Occipital lobe (tissue), 3 donors: ENCODE measurements at places on chromosomes 12 and 14.
A peak's percentile ranks its signal among the peaks of the same experiment; 100 is the strongest.

- DNase-seq = no peak
Observed at GRCh38 chr14:56122301-56122700, 4.1 kb downstream of the PELI2 start.

- no peak for DNase-seq
Observed at GRCh38 chr14:100696590-100696989, 30.1 kb upstream of the DLK1 start.

DNA sequence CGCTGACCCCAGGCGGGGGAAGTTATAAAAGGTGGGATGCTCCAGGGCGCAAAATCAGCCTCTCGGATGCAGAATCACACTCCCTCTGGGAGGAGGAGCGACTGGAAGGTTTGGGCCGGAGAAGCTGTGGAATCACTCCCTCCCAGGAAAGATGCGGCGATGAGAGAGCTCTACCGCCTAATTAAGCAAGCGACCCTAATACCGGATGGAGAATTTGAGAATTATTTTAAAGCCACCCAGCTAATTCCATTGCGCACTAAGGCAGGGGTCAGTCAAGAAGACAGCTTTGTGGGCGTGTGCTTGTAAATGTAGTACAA lies 1.9 kb downstream of the COL2A1 start:
- DNase-seq = no peak

- DNase-seq = no peak
Observed at GRCh38 chr12:116879509-116880212, 1.6 kb downstream of the HRK start.

DNA sequence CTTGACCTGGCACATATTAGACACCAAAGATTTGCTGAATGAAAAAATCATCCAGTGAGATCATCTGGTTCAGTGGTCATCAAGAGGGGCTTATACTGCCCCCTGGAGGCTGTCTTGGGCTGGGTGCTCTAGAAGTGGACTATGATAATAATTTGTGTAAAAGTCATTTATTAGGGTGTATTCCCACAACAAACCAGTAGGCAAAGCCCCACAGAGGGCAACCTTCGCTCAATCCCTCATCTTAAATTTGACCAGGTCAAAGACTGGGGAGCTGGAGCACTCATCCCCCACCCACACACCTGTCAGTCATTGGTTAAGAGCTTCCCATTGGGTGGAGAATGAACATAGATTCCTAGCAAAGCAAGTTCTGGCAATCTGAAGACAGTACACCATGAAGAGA lies 20.0 kb upstream of the FICD start:
- DNase-seq = no peak

DNA sequence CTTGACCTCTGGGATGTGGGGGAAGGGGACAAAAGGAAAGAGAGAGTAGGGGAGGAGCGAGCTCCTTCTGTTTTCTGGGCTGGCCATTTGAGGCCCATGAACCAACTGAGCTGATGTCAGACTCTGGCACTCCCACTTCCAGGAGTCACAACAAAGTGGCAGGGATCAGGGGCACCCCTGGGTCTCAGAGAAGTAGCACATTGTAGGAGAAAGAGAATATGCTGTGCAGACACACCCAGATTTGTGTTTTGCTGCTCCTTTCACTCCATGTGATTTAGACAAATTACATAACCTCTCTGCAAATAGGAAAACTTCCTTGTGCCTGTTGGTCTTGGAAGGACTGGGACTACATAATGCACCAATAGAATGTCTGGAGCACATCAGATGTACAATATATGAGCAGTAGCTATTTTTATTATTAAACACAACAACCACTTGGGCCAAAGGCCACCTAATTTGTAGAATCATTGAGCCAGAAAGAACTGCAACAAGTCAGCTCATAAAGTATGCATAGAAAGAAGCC lies 265.5 kb downstream of the ZFP36L1 start:
- DNase-seq = no peak

GRCh38 chr12:123762715-123763052 lies 583 bp downstream of the DNAH10 start:
- no peak for DNase-seq

GRCh38 chr12:2168808-2169207 lies 116.0 kb downstream of the CACNA1C start:
- no peak for DNase-seq

GRCh38 chr12:132467511-132467910 lies 22.4 kb upstream of the FBRSL1 start:
- DNase-seq = no peak

GRCh38 chr12:62625228-62625627 lies 158.6 kb downstream of the MON2 start:
- no peak for DNase-seq

DNA sequence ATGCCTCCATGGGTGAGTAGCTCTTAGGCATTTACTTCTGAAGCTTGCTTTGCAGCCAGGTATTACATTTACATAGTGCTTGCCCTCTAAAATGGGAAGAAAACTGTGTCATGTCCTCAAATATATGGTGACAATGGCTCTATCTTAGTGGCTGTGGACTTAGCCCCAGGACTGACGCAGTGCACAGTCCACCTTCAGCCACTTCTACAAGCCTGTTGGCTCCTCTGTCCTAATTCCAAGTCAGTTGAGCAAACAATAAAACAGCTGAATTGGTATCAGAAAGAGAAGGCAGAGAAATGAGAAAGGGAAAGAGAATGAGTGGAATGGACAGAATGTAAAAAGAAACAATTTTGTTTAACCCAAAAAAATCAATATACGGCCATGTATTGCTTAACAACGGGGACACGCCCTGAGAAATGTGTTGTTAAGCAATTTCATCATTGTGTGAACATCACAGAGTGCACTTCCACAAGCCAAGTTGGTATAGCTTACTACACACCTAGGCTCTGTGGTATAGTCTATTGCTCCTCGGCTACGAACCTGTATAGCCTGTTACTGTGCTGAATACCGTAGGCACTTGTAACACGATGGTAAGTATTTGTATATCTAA lies 93.5 kb downstream of the GRIN2B start:
- DNase-seq = no peak

DNA sequence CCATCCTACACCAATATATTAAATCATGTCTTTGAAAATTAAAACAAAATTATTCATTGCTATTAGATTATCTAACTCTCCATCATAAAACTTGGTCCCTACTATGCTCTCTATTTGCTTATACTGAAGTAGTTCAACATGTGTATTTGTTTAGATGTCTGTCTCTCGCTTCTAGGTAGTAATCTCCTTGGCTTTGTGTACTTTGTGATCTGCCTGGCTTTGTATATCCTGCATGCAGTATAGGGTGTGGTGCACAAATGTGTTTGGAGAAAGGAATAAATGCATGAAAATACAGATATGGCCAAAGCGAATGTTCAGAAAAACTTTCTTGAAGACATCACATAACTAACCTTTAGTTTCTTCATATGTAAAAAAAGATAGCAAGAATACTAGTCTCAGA lies 246.6 kb upstream of the LRFN5 start:
- DNase-seq = no peak

- DNase-seq = no peak
Observed at GRCh38 chr12:46267575-46267824, 1.3 kb downstream of the SLC38A1 start.

DNA sequence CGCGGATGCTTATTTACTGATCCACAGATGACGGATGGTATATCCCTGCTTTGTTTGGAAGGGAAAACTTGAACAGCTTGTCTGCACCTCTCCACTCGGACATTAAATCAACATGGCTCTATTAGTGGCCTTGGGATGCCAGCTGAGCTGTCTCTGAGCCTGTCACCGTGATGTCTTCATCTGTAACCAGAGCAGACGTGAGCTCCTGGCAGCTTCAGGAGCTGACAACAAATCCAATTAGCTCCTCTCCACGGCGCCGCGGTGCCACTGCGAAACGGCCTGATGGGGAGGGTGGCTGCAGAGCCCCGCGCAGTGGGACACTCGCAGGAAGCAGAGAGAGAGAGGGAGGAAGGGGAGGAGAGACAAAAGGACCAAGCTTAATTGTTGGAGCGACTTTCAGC lies 112.3 kb downstream of the PAPOLA start:
- DNase-seq = no peak

GRCh38 chr14:23009939-23010726 lies at the start of gene C14orf93:
TSS of gene C14orf93 (minus strand) at chr14:23010143. CDS start at chr14:22999023, 11,120 bp downstream.
- peak; percentile 68 for DNase-seq

DNA sequence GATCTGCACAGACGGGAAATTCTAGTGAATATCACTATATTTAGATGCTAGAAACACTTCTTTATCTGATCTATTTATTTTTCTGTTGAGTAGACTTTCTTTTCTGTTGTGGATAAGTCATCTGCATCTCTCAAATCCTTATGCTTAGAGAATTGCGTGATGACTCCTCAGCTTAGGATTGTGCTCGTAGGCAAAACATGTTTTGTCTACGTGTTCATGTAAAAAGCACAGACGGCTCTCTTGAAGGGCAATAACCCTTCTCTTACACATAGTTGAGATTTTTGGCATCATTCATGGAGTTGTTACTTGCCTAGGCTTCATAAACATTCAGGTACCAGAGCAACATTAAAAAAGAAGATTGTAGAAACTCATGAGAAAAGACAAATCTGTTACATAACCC lies 18.6 kb downstream of the PPFIBP1 start:
- no peak for DNase-seq

GRCh38 chr12:120713861-120714482 lies 3.7 kb downstream of the UNC119B start:
- peak; percentile 47 for DNase-seq

GRCh38 chr12:25308756-25309155 lies 58.0 kb upstream of the KRAS start:
- no peak for DNase-seq

DNA sequence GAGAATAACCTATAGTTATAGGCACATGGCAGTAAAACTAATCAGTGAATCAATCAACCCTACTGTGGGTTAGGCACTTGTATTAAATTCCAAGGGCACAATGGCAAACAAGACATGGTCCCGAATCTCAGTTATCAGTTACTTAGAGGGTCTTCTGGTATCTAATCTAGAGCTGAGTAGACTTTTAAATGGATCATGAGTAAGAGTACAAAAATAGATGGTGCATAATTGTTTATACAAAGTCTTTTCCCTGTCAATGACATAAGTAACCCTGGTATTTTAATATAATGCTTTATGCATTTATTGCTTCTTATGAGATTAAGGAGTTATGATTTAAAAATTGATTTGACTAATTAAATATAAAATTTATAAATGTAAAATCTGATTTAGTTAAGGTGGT lies 23.0 kb upstream of the KCNJ8 start:
- DNase-seq = no peak

DNA sequence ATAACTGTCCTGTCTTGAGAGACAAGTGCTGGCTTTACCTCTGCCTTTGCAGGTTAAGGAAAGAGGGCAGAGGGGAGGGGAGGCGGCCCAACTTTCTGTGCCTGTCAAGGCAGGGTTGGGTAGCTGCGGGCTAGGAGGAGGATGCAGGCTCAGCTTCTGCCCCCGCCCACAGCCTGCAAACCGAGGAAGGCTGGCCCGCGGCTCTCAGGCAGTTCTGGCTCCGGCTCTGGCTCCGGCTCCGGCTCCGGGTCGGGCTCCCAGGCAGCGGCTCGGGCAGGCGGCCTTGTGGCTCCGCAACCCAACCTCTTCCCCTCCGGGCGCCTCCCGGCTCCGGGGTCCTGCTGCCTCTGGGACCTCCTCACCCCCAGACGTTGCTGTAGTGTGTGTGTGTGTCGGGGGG lies 92.9 kb downstream of the TMEM30B start:
- no peak for DNase-seq

- DNase-seq = no peak
Observed at GRCh38 chr14:96876747-96877146, 79.6 kb downstream of the VRK1 start.

DNA sequence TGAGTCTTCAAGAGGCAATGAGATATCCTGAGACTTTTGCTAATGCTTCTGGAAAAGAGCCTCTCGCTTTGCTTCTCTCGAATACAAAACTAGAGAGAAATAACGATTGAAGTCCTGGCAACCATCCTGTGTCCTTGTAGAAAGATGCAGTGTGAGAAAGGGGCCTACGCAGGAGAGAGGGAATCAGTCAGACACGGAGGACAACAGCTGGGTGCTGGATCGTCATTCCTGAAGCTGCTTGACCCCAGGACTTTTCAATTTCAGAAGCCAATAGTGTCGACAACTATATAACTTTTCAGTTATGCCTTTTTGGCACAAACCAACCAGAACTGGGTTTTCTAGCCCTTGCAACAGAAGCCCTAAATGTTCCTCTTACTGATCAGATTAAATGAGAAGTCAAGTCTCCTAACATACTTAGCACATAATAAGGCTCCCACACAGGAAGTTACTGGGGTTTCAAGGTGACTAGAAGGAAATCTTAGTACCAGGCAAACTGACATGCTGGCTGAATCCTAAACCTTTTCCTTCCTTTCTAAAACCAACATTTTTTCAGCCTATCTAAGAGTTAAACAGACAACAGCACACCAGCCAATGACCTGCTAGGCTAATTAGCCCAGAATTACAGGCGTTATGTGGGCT lies 755.6 kb downstream of the MED13L start:
- no peak for DNase-seq

DNA sequence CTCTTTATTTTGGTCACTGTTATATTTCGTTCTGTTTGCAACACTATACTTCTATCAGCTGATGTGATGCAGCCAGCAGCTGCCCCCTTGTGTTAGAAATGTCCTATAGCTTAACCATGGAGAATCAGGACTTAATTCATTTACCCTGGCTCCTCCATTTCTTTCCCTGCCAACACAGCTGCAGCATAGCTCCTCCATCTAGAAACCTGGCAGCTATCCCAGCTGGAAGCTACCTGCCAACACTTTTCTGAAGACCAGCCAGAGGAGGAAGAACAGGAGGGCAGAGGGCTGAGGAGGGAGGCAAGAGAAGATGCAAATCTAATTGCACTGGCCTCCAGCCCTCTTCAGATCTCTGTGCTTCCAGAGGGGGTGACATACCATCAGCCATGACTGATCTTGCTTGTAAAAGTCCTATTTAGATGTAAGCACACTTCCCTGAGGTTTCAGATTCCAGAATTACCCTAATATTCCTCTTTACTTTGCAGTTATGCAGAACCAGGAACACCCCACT lies 156.8 kb upstream of the TMEM260 start:
- DNase-seq = peak; percentile 26

- no peak for DNase-seq
Observed at GRCh38 chr14:75426332-75427125, 1.3 kb upstream of the JDP2 start.

DNA sequence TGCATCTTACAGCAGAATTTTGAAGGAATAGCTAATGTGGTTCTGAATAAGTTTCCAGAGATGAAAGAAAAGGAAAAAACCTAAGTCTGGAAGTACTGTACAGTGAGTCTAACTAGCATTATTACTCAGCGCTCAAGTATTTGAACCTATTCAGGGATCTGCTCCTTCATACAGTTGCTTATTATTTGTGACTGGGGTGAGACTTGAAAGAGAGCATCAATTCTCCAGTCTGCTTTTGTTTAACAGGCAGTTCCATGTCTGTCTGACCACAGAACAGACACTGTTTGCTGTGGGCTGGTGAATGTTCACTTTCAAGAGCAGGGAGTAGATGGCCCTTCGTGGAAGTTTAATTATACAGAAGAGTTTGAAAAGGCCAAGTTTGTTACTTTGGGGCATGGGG lies 9.3 kb downstream of the ETV6 start:
- DNase-seq = no peak

GRCh38 chr12:123948401-123948795 lies 24.2 kb downstream of the CCDC92 start:
- DNase-seq = no peak

GRCh38 chr12:68042212-68042699 lies 53.0 kb downstream of the IFNG-AS1 start:
- no peak for DNase-seq

GRCh38 chr14:32679927-32680612 lies 258.6 kb upstream of the NPAS3 start:
- no peak for DNase-seq

- DNase-seq = no peak
Observed at GRCh38 chr14:60652674-60653651, 3.7 kb upstream of the SIX1 start.
